Left renal pelvis (tissue), 4 donors: ENCODE measurements at places on chromosomes 2 and 18.
A peak's percentile ranks its signal among the peaks of the same experiment; 100 is the strongest.

GRCh38 chr2:172181840-172182239 is 79.1 kb upstream of the DLX2 start:
- no peak for DNase-seq

DNA sequence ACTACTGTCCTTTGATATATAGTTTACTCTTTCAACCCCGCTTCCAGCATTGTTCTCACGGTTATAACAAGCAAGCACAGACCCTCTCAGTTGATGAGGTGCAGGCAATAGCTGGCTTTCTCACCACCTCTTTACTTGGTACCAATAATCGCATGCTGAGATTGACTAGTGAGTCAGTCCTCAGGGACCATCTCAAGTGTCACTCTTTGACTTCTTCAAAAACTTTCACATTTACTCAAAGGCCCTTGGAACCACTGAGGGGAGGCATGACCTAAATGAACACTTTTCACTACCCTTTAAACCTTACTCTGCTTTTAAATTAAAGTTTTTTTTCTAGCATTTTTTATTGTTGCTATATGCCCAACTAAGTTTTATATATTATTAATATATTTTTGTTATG is 101.8 kb downstream of the DAW1 start:
- no peak for DNase-seq

DNA sequence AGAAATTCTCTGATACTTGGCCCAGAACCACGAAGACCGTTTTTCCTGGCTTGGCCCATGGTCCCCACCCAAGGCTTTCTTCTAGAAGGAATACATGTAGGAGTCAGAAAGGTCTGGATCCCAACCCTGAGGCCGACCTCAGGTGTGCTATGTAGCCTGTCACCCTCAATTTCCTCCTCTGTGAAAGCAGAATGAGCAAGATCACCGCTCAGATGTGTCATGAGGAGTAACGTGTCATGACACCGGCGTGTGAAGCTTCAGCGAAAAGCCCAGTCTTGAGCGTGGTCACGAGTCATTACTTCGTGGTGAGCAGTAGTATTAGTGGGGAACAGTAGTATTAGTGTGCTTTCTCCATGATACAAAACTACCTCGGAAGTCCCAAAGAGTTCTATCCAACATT is 103.4 kb downstream of the ALPK2 start:
- no peak for DNase-seq

GRCh38 chr2:26764078-26764887 is at the start of gene SLC35F6:
Gene SLC35F6, plus strand, starts transcription at chr2:26764284. Its CDS starts 66 bp downstream, at chr2:26764350.
- DNase-seq = peak; percentile 50

- DNase-seq = no peak
Observed at GRCh38 chr2:113126845-113127645, at the start of gene IL1RN. Gene IL1RN, plus strand, starts transcription at chr2:113127598. Its CDS starts 27 bp downstream, at chr2:113127625.

GRCh38 chr2:84847326-84848050 is 33.4 kb downstream of the TRABD2A start:
- no peak for DNase-seq

GRCh38 chr2:240445961-240446663 is 10.6 kb downstream of the GPC1 start:
- DNase-seq = no peak

DNA sequence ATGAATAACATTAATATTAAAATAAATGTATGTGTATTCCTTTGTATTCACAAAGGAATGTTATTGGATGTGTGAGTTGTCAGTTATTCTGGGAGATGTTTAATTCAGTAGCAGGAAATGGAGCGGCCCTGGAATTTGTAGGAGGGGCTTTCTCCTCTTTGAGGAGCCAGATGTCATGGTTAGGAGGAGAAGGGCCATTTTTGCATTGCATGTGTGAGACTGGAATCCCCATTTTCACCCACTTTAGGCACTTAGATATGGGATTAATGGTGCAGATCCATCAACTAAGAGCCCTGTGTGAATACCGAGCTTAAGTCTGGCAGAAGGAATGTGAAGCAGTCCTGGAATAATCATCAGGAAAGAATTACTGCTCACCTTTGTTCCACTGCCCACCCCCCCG is 439.2 kb downstream of the PARD3B start:
- DNase-seq = no peak

DNA sequence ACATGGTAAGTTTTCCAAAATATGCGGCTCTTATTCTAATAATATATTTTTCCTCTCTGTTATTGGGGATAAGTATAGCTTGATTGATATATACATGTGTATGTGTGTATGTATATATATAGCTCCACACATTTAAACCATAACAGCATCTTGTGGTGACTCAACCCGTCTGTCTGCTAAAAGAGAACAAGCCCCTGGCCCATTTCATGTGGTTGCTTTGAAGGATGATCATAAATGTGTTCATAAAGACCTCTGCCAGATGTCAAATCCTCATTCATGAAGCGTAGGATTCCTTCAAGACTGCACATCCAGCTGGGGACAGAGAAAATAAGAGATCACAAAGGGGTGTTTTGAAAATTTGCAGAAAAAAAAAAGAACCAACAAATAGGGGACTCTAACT is 79.3 kb downstream of the RHOB start:
- DNase-seq = no peak
